ENCODE measurements at places on chromosomes 12 and 14.
A peak's percentile ranks its signal among the peaks of the same experiment; 100 is the strongest.

- DNase-seq, result no peak
Observed at GRCh38 chr14:48086516-48086915, 411.1 kb upstream of the MDGA2 start.

- no peak for DNase-seq
Observed at GRCh38 chr14:101776344-101776743, 14.8 kb downstream of the PPP2R5C start.

DNA sequence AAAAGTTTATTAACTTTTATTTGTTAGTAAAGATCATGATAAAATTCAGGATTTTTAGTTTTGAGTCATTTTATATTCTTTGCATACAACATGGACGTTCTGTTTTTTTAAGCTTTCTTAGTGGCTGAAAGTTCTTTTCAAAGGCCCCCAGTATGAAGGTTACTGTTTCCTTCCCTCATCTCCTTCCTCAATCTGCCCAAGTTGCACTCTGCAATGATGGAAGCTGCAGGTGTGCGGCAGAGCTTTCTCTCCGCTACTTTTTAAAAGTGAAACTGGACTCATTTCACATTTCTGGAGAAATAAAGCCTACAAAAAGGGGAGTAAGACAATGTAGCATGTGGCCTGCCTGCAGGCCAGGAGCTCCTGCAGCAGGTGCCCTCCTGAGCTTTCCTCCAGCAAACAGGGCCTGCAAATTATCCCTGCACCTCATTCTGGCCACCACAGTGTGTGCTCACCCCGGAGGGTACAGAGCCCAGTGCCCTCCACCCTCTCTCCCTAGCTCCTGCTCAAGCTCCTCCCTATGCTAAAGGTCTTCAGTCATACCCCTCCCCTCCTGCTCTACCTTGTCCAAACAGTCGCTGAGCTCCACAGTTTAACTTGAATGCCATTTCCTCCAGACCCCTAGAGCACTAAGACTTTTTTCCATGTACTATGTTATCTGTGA lies 78.9 kb downstream of the SETD3 start:
- DNase-seq, result no peak

DNA sequence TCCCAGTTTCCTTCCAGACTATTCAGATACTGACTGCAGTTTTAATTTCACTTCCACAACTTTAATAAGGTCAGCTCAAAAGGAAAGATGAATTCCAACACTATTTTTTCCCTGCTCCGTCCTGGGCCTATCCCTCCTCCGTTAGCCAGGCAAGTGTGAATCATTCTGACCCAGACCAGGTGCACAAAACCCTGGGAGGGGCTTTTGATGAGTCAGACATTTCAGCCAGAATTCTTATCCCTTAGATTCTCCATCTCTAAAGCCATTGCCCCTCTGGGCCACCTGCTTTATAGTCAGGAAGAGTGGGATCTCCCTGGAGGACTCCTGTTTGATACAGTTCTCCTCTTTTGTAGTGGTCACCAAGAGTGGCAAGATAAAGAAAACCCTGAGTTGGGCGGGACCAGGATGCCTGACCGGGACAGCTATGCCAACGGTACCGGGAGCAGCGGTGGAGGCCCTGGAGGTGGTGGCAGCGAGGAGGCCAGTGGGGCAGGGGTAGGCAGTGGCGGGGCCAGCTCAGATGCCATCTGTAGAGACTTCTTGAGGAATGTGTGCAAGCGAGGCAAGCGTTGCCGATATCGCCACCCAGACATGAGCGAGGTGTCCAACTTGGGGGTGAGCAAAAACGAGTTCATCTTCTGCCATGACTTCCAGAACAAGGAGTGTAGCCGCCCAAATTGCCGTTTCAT lies 2.2 kb downstream of the ZC3H10 start:
- DNase-seq, result no peak

DNA sequence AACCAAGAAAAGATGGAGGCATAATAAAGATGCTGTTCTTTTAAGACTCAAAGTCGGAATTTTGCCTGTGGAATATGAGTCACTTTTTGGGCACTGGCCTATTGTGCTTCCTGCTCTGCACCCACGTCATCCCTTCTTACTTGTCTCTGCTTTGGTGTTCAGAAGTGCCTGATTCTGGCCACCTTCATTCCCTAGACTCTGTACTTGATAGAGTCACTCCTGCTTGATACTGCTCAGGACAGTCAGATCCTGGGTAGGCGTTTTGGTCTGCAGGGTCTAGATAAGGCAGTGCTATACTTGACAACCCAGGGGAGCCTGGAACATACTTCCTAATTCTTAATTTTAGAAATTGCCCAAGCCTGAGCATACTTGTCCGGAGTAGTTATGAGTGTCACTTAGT lies 1.9 kb downstream of the LRRK2 start:
- DNase-seq, result peak; percentile 93
